Stimulated activated CD8-positive, alpha-beta memory T cell treated with anti-CD3 and anti-CD28 coated beads, Interleukin-12 subunit alpha, Interleukin-12 subunit beta, amount 100 ng/mL, for 4 hours (primary cell): ENCODE measurements at places on chromosomes 3 and 15.

DNA sequence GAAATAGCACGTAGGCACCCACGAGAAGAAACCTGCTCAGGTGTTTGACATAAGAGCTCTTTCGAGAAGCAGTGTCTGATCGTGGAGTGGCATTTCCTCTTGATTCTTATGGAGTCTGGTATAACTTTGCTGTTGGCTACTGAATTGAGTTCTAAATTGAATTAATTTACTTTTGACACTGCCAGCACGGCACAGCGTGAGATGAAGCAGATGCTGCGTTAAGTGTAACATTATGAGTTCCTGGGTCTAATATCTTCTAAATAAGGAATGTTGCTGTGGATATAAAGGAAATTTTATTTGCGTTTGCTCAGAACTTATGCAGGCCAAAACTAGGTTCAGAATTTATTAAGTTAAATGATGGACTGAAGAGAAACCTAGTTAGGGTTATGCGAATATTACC, 919.9 kb downstream of the TUSC7 start:
- no peak for DNase-seq

DNA sequence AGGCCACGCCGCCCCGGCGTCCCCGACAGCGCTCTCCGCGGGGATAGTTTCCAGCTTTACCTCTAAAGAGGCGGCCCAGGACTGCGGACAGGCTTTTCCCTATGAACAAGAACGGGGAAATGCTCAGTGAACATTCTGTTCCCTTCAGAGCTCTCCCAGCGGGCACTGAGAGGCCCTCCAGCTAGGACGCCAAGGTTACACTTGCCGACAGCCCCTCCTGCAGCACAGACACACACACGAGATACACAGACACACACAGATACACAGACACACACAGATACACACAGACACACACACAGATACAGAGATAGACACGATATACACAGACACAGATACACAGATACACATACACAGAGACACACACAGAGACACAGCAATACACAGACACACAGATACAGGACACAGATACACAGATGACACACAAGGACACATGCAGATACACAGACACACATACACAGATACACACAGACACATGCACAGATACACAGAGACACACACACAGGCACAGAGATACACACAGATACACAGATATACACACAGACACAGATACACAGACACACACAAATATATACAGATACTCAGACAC, 533 bp upstream of the OCA2 start:
- no peak for DNase-seq

DNA sequence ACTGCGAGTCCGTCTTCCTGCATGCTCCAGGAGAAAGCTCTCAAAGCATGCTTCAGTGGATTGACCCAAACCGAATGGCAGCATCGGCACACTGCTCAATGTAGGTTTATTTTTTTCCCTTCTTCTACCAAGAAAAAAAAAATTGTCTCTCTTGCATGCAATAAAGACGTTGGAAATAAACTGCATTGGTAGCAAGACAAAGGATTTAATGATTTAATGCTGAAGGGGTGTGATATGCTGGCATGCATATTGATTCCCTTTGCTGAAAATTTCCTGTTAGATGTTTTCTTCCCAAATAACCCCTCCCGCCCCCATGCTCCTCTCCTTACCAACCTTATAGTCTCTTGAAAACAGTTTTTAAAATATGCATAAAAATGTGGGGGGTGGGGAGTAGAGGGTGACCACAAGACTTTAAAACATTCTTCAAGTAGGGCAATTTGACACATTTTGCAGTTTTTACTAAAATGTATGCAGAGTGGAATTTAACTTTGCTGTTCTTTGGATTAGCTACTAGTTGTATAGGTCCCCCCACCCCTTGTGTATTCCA, 799 bp downstream of the RARB start:
- no peak for DNase-seq

- no peak for DNase-seq
Observed at GRCh38 chr3:147384210-147385058, 21.9 kb downstream of the ZIC4 start.

- DNase-seq, result no peak
Observed at GRCh38 chr15:95558916-95559315, 771.6 kb upstream of the NR2F2 start.

GRCh38 chr15:96328181-96328876, 2.2 kb upstream of the NR2F2 start:
- no peak for DNase-seq

- no peak for DNase-seq
Observed at GRCh38 chr3:141722648-141723047, 15.4 kb upstream of the RNF7 start.

DNA sequence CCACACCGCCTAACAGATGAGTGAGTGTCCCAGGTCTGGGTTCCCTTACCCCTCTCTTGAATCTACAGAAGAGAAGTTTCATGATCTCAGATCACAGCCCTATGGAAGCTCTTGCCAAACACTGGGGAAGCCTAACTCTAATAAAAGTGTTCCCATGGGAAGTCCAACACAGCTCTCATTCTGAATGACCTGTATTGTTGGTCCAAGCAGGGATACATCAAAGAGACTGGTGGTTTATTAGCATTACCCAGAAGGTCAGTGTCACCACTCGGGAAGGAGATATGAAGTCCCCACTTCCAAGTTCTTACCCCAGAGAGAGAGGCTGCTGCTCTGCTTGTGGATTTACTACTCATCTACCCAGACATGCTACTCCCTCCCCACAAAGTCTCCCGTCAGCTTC, 9.0 kb upstream of the NCBP2 start:
- no peak for DNase-seq

GRCh38 chr3:177598097-177598833, 401.0 kb upstream of the TBL1XR1 start:
- no peak for DNase-seq

- no peak for DNase-seq
Observed at GRCh38 chr15:68403161-68403941, 28.6 kb downstream of the ITGA11 start.
